Cerebellar nuclear complex (tissue), 1 donor: ENCODE measurements at places on chromosomes 1 and 21.

- DNase-seq, result no peak
Measured at GRCh38 chr1:53416269-53416813, 42.9 kb upstream of the DMRTB1 start.

DNA sequence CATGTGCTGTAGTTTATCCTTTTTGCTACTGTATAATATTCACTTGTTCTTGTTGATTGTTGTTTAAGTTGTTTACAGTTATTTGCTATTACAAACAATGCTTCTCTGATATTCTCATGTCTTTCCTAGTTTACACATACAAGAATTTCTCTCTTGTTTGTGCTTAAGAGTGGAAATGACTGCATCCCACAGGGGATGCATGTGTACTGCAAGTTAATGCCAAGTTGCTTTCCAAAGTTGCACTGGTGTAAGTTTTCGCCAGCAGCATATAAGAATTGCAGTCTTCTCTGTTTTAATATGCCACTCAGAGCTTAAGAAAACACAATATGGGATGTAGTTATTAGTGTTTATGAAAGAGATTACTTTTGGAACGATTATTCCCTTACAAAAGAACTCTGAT is 97.7 kb downstream of the NEK7 start:
- no peak for DNase-seq

- DNase-seq, result no peak
Measured at GRCh38 chr1:15687446-15687845, 3.3 kb downstream of the PLEKHM2 start.

DNA sequence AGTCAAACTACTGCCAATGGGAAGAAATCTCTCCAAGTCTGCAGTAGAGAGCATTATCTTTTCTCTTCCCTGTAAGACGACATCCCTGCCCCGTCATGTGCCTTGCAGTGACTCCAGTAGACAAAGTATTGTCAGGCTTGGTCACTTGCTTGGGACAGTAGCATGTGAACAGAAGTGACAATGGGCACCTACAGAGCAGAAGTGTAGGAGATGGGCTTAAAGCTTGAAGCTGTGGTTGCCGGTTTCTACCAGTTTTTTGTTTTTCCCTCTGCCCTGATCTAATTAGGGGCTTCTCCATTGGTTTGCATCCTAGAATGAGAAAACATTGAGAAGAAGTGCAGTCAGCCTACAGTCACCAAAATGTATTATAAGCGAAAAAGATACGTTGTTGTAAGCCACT is 12.7 kb downstream of the F3 start:
- no peak for DNase-seq

- no peak for DNase-seq
Measured at GRCh38 chr1:56585985-56586384, 6.6 kb upstream of the PLPP3 start.

DNA sequence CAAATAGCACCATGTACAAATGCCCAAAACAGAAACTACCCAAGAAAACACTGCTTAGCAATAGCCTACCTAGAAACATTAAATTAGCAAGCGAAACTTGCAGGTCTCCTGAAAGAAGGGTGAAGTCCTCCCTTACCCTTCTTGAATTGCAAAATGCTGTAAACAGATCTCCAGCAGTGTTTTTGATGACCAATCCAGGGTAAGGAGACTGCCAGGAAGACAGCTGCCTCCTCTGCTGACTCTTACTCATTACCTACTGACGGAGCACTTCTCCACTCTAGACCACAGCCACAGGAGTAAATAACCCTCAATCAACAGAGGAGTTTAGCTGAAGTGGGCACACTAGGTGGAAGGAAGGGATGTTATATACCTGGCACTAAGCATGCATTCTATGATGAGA is 32.2 kb upstream of the GADD45A start:
- no peak for DNase-seq

DNA sequence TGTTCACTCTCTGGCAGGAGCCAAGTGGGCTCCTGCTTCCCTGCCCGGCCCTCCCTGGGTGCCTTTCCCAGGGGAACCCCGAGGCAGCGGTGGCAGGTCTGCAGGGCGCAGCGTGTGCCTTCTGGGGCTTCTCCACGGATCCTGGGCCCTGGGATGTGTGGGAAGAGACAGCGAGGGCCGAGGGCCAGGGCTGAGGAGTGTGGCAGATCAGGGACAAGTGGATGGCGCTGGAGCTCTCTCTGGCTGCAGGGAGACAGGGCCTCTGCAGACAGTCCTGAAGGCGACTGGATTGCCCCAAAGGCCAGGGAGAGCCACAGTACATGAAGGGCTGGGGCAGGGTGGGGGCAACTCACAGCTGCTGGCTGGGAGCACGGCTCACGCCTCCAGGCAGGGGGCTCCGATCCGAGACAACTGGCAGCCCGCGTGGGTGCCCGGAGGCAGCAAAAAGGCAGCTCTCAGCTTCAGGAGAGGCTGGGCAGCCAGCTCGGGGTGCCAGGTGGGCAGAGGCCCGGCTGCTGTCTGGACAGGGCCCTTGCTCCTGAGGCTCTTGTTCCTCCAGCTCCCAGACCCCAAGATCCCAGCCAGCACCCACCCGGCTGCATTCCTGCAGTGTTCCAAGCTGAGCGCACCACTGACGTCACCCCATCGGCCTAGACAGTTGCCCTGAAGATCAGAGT is 16.0 kb downstream of the MORN1 start:
- DNase-seq, result no peak

- DNase-seq, result no peak
Measured at GRCh38 chr1:222995236-222995580, 147.8 kb downstream of the TLR5 start.

- DNase-seq, result no peak
Measured at GRCh38 chr1:2482588-2482987, 6.5 kb downstream of the PLCH2 start.

GRCh38 chr1:83769594-83770318 is 229.2 kb downstream of the TTLL7 start:
- DNase-seq, result no peak

GRCh38 chr1:203272633-203273205 is 32.6 kb upstream of the BTG2 start:
- DNase-seq, result no peak

DNA sequence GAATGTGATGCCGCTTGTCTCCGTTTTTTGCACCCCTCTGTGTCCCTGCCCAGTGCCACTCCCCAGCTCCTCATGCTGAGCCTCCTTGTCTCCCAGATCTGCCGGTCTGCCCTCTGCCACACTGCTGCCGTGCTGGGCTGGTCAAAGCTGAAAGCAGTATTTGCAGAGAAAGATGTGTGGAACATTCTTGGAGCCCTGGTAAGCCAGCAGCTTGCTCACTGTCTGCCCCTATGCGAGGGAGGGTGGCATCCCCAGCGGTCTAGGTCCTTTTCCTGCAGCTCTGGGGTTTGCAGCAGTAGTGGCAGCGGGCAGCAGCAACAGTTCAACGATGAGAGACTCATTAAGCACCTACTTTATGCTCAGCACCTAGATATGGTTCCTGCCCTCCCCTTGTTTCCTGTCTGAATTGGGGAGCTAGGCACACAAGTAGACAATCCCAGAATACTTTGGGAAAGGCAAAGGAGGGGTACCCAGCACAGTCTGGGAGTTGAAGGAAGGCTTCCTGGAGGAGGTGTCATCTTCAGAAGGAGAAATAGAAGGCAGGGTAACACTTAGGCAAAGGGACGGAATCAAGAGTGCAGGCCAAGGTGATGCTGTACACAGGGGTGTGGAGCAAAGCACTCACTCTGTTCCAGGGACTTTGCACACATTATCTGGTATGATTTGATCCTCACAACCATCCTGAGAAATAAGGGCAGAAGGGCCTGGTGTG is 63.1 kb downstream of the KIF21B start:
- DNase-seq, result no peak

DNA sequence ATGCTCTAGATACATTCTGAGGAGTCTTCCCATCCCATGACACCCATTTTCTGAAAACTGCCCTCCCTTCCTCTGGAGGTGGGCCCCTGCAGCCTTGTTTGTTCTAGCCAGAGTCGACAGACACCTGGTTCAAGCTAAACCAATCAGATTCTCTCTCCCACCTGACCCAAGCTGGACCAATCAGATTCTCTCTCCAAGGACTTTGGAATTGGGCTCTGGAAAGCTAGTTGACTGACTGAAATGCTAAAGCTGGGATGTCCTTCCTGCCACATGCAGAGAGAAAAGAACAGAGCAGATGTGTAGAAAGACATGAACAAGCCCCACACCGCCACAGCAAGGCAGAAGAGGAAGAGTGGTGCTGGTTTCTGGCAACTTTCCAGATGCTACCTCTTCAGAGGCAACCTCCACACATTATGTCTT is 24.6 kb downstream of the ASAP3 start:
- no peak for DNase-seq

GRCh38 chr21:44847261-44848056 is 26.0 kb downstream of the PTTG1IP start:
- no peak for DNase-seq

DNA sequence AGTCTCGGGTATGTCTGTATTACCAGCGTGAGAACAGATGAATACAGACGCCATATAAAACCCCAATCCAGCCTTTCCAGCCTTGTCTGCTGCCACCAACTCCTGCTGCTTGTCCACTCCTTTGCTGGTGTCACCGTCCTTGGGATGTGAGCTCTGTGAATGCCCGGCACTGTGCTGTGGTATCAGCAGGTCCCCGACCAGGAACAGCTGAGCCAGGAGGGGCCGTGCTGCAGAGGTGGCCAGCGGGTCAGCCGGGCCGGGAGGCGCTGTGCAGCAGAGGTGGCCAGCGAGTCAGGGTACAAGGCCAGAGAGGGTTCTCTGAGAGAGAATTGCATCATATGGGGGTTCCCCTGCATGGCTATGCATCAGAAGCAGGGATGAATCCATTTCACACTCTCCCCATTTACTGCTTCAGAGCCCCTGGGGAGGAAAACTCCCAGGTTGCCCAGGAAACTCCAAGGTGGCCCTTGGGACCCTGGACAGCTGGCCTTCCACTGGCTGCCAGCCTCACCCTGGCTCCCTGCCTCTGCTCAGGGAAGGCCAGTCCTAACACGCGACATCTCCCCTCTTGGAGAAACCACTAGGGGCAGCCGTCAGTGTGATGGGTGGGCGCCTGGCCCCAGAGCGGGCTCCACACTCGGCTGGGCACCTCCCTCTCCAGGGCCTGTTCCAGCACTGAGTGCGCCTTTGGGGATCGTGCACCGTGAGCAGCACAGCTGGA is 122.4 kb upstream of the COL6A1 start:
- DNase-seq, result no peak

- no peak for DNase-seq
Measured at GRCh38 chr1:163290025-163290640, 31.6 kb upstream of the NUF2 start.

DNA sequence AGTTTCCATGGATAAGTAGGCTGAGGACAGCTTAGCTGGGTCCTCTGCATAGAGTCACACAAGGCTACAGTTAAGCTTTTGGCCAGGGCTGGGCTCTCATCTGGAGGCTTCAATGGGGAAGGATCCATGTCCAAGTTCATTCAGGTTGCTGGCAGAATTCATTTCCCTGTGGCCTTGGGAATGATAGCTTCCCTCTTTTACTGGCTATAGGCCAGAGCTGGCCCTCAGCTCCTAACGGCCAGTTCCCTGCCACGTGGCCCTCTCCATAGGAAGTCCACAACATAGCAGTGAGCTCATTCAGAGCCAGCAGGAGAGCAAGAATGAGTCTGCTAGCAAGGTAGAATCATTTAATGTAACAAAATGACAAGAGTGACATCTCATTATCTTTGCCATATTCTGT is 15.1 kb upstream of the PODN start:
- DNase-seq, result peak; percentile 74

- DNase-seq, result no peak
Measured at GRCh38 chr1:27496604-27497155, 6.7 kb upstream of the WASF2 start.

DNA sequence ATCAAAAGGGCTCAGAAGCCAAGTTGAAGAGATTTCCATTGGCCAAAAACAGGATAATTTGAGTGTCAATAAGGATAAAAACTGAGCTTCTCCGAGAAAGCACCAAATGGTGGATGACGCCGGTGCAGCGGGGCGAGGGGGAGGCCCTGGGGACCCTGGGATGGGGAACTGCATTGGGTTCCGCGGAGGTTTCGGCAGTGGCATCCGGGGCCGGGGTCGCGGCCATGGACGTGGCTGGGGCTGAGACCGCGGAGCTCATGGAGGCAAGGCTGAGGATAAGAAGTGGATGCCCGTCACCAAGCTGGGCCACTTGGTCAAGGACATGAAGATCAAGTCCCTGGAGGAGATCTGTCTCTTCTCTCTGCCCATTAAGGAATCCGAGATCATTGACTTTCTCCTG is 97.2 kb downstream of the DMRTA2 start:
- no peak for DNase-seq

- no peak for DNase-seq
Measured at GRCh38 chr1:242826701-242827336, 302.3 kb upstream of the PLD5 start.

GRCh38 chr21:44403106-44404020 is 49.9 kb downstream of the TRPM2 start:
- no peak for DNase-seq

DNA sequence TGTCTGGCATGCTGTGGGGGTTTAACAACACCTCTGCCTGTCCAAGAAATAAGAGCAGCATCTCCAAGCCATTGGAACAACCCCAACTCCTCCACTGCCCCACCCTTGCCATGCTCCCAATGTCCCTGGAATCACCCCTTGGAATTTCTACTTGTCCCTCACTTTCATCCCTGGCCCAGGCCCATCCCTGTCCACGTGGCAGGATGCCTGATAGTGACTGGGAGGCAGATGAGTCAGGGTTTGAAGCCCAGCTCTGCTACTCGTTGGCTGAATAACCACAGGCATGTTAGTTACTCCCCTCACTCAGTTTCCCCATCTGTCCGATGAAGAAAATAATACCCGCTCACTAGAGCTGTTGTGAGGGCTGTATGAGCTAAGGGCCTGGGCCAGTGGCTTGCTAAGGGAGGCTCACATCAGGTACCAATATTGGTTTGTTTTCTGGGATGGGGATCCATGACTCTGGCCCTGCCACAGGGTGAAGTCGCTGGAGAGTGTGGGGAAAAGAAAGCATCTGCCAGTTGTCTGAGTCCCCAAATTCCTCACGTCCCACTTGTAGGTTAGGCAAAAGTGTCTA is 99.4 kb upstream of the TLR5 start:
- DNase-seq, result no peak

- no peak for DNase-seq
Measured at GRCh38 chr1:154335025-154335714, 9.8 kb downstream of the ATP8B2 start.

GRCh38 chr1:147890177-147890790 is 12.3 kb upstream of the GJA8 start:
- no peak for DNase-seq

GRCh38 chr21:33418691-33419090 is 15.5 kb downstream of the IFNGR2 start:
- no peak for DNase-seq

DNA sequence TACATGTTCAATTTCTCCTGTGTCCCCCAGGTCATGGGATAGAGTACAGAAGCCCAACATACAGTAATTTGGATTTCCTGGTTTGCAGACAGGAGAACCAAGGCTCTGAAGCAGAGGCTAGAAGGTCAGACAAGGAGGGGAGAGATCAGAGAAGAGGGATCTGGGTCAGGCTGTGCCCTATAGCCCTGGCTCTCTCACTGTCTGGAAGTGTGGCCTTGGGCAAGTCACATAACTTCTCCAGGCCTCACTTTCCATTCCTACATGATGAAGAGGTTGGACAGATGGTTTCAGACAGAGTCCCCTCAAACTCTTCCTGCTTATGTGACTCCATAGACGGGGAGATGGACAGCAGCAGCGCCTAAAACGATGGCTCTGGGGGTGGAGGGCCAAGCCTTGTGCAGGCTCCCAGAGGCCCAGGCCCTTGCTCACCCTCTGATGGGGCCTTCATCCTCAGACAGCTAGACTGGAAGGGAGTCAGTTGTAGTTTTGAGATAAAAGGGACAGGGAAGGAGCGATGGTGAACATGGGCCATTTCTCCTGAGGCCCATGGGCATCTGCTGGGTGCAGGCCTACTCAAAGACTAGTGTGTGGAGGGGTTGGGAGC is 2.9 kb downstream of the TRIM62 start:
- no peak for DNase-seq

GRCh38 chr1:97145321-97145956 is 423.9 kb downstream of the PTBP2 start:
- no peak for DNase-seq
